ENCODE measurements at places on chromosomes 4 and X.

DNA sequence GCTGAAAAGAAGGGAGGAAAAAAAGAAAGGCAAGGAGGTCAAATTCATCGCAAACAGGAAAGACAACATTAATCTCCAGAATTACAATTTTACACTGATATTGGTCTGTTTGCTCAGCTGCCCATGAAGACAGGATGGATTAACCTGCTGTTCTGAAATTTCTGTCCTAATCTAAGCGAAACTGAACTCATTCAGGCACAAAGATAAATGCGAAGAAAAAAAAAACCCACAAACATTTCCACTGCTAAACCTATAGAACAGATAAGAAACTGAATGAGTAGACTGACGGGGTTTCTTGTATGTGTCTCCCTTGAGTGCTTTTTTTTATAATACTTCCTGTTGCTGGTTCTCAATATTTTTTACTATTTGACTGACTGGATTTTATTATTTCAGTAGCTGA is 251.8 kb upstream of the FTHL17 start:
- DNase-seq: no peak

GRCh38 chr4:65893271-65893670 is 223.0 kb upstream of the EPHA5 start:
- no peak for DNase-seq

DNA sequence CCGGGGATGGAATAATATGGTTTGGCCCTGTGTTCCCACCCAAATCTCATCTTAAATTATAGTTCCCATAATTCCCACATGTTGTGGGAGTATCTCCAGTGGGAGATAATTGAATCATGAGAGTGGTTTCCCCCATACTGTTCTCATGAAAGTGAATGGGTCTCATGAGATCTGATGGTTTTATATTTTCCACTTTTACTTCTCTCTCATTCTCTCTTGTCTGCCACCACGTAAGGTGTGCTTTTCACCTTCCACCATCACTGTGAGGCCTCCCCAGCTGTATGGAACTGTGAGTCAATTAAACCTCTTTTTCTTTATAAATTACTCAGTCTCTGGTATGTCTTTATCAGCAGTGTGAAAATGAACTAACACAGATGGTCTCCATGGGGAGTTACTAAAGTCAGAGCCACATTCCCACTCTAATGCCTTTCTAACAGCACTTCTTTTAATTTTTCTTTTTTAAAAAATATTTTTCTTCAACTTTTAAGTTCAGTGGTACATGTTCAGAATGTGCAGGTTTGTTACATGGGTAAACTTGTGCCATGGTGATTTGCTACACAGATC is 306.6 kb downstream of the DTHD1 start:
- no peak for DNase-seq

DNA sequence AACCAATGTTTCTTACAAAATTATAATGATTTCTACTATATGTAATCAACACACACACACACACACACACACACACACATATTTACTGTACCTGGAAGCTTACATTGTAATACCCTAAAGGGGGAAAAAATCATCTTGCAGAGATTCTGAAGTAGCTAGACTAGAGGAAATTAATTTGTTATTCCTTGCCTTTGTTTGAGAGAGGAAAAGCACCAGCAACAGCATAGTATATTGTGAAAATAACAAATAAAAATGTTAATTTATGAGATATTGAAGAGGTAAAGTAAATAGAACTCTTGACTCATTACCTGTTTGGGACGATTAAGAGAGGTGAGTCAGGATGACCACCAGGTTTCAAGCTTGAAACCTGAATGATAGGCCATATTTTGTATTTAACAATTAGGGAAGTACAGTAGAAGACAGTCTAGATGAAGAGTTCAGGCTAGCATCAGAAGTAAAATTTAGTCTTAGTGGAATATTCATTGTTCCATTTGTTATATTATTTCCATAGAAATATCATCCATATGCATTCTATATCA is 873.4 kb upstream of the PCDH10 start:
- no peak for DNase-seq

- DNase-seq: no peak
These were observed 94.9 kb downstream of the CNKSR2 start for GRCh38 chrX:21469071-21469470.

DNA sequence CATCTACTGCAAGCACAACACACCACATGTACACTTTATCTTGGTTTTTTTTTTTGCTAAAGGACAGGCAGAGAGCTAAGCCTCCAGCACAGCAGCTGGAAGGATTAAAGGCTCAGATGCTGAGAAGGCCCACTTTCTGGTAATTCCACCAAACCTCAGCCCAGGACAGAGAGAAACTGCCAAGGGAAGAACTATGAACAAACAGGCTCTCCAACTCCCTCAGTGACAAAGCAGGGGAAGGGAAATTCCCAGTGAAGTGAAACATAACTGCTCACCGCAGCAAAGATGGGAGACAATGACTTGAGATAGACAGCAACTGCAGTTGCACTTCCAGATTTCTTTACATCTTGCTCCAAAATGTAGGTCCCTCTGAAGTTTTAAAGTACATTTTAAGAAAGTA is 4.8 kb downstream of the PROM1 start:
- DNase-seq: no peak

GRCh38 chr4:149140841-149141240 is 674.8 kb downstream of the IQCM start:
- DNase-seq: no peak

DNA sequence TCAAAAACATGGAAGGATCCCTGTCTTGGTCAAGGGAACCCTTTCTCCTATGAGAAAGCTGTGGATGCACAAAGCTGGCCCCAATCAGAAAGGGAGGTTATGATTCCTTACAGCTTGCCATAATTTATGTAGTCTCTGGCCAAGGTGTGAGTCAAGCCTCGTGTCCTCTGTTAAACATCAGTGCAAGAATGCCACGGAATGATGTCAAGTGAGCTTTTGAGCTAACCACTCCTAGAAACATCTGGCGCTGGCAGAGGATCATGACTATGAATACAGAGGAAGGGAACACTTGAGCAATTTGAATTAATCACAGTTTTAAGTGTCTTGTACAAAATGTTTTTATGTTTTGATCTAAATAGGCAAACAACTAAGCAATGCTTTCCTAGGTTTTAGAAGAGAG is 51.5 kb upstream of the RAP2C start:
- DNase-seq: no peak

- no peak for DNase-seq
These were observed 1396.9 kb upstream of the IGFBP7 start for GRCh38 chr4:58507079-58507478.

All from AML-193 (cell line).